Activated naive CD4-positive, alpha-beta T cell (primary cell): ENCODE measurements at places on chromosomes 12 and 14.

GRCh38 chr14:23433457-23433856, 2.0 kb downstream of the MYH7 start:
- no peak for DNase-seq

GRCh38 chr12:121983536-121984210, 38.0 kb upstream of the BCL7A start:
- no peak for DNase-seq

GRCh38 chr12:50589650-50590435, 85.1 kb downstream of the DIP2B start:
- no peak for DNase-seq

- peak; percentile 31 for DNase-seq
Observed at GRCh38 chr14:75577729-75578101, 705 bp upstream of the FLVCR2 start.

DNA sequence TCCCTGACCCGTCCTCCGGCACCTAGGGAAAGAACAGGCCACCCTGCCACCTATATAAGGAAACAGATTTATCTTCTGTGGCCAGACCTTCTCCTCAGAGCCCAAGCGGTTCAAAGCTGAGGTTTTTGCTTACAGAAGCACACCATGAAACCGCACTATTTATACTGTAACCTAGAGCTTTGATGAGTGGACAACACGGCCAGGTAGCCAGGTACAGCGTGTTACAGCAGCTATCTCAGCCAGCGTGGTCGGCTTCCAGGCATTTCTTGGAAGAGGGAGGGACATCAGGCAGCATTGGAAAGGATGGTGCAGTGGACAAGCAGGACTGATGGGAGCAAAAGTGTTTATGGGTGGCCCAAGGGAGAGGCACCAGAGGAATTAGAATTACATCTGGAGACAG, 34.4 kb downstream of the TTC7B start:
- no peak for DNase-seq

- no peak for DNase-seq
Observed at GRCh38 chr14:70183991-70184390, 4.8 kb downstream of the SLC8A3 start.

DNA sequence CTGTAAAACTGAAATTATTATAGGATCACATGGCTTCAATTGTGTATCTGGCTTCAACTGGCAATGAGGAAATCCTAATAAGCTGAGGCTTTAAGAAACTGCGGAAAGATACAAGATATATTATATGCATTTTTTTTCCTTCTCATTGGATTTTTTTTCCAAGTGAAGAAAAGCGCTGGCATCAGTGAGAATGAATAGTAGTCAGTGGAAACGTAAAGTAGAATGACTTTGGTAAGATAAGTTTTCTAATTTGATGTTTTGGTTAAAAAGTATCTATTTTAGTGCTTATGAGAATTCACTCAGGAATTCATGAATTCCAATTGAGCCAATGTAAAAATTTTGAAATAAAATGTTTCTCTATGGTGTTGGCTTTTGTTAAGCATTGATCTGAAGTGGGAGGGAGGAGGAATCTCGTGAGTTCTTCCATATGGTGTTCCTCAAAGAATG, 173.5 kb upstream of the FRMD6 start:
- no peak for DNase-seq

GRCh38 chr12:20211541-20211940, 156.8 kb upstream of the PDE3A start:
- DNase-seq: no peak

GRCh38 chr12:11797317-11797913, 147.9 kb downstream of the ETV6 start:
- no peak for DNase-seq

DNA sequence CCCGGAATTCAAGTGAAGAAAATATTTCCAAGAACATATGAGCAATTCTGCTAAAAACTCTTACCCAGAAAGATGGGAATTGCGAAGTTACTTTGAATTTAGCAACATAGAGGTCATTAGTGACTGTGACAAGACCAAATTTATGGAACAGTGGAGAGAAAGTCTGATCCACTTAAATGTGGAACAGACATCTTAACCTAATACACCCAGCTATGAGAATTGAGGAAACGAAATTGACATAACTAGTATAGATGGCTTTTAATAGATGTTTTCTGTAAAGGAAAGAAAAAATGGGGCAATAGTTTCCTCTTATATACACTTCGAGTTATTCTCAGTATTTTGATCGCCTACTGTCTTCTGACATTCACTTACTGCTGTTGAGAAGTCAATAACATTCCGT, 4.6 kb downstream of the OVCH1 start:
- no peak for DNase-seq

DNA sequence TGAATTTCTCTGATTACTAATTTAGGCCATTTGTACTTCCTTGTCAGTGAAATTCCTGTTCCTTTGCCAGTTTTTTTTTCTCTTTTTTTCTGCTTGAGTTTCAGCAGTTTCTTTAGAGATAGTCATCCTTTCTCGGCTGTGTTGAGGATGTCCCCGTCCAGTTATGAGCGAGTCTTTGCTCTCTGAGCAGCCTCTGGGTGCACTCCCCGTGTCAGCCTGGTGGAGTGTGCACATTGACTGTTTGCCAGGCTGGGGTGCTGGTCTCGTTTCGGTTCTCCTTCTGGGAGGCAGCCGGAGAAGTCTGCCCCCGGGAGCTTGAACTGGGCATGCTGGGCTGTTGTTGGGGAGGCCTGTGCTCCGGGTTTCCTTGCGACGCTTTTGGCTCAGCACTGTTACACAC, 3.0 kb downstream of the PACS2 start:
- no peak for DNase-seq

DNA sequence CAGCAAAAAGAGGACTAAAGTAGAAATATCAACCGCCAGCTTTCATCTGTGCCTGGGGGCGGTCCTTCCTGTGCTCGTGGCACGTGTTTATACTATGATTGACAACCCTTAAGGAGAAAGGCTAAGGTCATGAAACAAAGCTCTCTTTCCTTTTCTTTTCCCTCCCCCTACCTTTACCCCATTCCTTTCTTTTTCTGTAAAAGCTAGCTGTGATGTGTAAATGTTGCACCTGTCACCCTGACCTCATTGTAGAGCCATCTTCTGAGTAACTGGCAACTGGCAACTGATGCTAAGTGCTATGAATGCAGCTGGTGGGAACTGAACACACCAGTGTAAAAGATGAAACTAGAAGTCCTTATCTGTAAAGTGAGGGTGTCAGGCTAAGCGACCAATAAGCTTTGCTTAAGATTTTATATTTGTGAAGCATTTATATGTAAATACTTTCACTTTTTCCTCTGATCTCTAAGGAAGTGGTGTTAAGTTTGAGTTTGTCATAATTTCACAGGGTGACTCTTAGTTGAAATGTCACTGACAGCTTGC, 102.8 kb upstream of the BCAT1 start:
- DNase-seq: no peak

GRCh38 chr14:73397810-73398209, 60.5 kb downstream of the NUMB start:
- DNase-seq: no peak

- DNase-seq: no peak
Observed at GRCh38 chr14:102645746-102646440, 53.4 kb downstream of the RCOR1 start.

DNA sequence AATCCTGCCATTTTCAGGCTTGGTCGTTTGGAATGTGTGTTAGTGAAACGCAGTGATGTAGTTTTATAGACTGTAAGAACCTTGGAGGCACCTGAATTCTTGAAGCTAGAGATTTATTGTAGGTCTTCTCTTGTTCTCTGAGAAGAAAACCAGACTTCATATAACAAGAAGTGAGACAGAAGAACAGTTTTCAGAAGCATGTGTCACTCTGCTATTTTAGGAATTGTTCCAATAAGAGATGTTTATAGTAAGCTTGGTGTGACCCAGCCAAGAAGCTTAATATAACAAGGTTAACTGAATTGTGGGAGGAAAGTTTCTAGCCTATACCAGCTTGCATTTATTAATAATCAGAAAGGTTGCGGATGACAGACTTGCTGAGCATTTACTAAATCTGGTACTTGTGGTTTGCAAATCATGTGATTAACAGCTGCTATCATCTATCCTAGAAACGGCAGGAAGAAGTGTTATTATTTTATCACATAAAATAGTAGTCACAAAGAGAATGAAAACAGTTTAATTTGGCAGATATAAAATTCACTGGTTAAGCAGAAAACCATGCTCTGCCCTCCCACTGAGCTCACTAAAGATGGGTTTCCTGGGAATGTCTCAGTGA, 49.2 kb upstream of the BCAT1 start:
- DNase-seq: no peak

- DNase-seq: no peak
Observed at GRCh38 chr12:58924652-58925051, 4.3 kb upstream of the LRIG3 start.

DNA sequence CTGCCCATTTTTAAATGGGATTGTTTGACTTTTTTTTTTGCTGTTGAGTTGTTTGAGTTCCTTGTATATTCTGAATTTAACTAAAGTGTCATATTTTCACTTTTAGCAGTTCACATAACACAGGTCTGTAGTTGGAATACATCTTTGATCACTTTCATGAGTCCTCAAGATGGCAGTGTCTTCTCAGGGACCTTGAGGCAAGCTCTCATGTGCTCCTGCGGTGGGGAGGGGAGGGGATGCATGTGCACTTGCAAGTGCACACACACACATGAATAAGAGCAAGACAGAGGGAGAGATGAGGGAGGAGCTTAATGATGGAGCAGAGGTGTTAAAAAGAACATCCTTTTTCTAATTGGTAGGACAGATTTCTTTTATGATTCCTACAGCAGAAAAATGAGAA, 291.4 kb upstream of the OR4E1 start:
- no peak for DNase-seq

GRCh38 chr14:78863143-78863542, 693.0 kb downstream of the NRXN3 start:
- DNase-seq: no peak

DNA sequence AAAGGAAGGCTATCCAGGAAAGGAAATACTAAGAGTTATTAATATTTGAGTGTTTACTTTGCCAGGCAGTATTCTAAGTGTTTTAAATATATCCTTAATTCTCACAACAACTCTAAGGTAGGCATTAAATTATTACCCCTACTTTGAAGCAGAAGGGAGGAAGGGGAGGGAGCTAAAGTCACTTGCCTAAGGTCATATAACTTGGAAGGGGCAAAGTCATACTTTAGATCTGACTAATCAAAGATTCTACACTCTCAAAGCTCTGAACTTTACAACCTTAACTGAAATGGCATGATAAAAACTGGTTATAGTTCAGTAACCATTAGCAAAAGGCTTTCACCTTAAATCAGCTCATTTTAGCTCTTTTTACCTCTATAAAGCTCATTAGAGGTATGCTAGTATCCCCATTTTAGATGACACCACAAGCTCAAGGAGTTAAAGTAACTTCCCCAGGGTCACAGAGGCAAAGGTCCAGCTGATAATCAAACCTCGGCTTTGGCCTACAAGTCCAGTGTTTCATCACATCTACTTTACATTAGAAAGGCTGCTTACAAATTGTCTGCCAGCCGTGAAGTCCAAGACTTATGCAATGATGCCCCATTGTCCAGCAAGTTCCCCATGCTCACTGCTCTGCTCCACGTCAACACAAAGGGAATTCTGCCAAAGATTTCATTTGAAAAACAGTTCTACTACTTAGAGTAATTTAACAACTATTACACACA, 223.9 kb downstream of the MED13L start:
- DNase-seq: no peak

DNA sequence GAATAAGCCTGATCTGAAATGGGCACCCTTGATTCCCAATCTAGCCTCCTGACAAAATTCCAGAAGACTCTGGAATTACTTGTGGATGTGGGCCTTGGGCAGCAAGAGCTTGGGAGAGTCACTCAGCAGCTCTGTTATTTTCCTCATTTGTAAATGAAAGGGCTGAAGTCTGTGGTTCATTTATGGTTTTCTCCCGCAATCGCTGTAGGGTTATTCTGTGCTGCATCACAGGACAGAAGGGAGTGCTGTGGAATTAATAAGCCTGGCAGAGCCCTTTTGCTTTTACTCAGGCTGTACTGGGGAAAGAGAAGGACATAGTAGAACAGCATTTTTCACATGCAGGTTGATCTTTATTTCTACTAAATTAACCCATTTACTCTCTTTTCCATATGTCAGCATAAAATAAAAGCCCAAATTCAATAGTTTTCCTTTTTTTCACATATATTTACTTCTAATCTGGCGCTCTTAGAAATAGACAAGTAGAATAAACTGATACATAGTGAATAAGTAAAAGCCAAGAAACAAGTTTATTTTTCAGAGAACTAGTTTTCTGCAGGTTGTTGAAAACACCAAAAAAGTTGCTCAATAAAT, 49.2 kb downstream of the DUSP16 start:
- no peak for DNase-seq

DNA sequence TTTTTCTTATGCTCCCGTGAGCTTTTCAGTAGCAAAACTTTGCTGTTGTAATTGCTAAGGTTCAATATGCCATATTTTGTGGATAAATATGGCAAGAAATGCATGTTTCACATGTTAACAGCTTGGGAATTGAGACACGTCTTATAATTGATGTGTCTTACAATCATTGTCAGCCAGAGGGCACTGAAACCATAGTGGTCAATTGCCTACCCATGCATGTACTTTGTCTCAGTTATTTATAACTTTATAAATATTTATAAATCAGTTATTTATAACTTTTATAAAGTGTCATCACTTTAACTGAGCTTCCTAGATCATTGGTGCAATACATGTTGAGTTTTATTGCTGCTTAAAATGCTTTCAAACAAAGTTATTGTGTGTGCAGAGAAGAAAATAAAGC, 82.0 kb downstream of the CATSPERB start:
- DNase-seq: no peak

DNA sequence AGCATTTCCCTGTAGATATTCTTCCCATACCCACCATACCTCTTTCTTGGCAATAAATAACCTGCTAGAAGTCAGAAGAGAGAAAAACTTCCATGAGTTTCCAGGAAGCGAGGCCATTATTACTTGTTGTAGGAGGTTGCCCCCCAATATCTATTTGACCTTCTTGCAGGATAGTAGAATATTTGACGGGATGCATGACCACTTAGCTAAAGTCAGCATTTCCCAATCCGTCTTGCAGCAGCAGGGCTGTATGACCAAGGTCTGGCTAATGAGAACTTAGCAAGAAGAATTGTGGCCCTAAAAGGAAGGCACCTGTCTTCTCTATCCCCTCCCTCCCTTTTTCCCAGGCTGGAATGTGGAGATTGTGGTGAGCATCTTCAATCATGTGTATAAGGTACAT, 51.5 kb downstream of the NINJ2 start:
- DNase-seq: no peak

DNA sequence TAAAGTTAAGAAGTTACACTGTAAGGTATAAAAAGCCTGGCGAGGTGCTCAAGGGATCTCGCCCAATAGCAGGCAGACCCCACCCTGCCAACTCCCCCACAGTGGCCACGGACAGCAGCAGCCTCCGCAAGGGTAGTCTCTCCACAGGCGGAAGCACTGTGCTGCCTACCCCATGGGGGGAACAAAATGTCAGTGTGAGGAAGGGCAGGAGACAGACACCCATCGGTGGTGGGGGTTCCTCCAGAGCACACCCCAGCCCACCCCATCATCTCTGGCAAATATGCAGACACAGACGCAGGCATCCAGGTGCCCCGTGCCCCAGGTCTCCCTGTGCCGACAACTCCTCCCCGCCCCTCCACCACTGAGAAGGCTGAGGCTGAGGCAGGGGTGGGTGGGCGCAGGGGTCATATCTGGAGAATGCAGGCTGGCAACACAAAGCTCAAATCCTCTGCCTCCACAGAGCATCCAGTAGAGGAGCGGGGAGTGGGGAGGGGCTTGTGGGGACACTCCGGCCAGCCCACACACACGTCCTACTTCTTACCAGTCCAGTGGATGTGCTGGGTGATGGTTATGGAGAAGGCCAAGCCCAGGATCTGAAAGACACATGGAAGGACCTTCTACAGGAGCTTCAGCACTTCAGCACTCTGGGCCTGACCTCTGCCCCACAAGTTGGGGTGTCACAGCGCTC, 68.3 kb upstream of the DDX11 start:
- DNase-seq: no peak
